ENCODE measurements at places on chromosomes 2 and 18.
A peak's percentile ranks its signal among the peaks of the same experiment; 100 is the strongest.

DNA sequence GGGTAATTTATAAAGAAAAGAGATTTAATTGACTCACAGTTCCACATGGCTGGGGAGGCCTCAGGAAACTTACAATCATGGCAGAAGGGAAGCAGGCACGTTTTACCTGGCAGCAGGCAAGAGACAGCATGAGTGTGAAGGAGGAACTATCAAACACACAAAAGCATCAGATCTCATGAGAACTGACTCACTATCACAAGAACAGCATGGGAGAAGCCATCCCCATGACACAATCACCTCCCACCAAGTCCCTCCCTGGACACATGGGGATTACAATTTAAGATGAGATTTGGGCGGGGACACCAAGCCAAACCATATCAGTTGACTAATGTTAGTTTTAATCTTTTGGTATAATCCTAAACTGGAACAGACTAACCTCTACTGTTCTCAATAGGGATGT is 49.1 kb upstream of the CPO start:
- DNase-seq: peak; percentile 39

DNA sequence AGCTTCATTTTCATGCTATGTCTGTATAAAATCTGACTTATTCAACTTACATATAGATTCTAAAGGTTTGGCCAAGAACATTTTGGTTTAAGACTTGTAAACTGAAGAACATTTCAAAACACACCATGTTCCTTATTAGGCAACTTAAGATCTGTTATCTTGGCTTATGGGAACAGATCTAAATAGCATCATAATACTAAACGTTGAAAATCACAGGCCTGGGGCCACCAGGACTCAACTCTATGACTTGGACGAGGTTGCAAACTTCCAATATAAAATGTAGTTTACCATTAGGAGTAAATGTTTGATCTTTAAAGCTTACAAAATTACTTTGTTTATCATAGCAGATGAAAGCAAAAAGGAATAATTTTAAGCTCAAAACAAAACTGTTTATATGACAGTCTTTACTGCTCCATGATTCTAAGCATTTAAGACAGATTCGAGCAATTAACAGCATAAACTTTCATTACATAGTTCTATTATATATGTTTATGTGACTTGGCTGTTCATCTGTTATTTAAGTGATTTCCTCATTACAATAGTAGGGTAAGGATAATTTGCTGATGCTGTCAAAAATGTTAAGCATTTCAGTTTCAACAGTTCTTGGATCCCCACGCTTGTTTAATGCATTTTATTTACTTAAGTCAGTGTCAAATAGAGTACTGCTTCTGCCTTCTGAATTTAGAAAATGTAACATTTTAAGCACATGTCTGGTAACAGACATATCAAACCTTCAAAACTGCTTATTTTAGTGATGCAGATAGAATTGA is 8.3 kb downstream of the TCF4 start:
- no peak for DNase-seq

DNA sequence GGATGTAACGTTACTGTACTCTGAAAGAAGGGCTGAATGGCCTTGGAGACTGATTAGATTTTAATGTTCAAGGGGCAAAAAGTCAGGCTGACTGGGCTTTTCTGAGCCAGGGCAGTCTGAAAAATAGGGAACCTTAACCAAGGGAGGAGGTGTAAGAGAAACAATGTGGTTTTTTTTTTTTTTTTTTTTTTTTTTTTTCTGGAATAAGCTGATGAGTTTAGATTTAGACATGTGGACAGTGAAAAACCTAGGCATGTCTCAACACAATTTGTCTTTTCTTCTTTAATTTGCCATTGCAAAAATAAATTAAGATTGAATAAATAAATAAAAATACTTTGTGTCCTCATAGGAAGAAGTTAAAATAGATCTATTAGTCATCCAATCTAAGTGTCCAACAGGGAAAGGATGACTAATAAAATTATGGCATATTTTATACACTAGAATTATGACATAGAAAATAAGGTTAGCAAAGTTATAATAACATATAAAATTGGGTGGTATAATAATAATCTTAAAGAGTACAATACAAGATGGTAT is 237.6 kb upstream of the TRIB2 start:
- no peak for DNase-seq

DNA sequence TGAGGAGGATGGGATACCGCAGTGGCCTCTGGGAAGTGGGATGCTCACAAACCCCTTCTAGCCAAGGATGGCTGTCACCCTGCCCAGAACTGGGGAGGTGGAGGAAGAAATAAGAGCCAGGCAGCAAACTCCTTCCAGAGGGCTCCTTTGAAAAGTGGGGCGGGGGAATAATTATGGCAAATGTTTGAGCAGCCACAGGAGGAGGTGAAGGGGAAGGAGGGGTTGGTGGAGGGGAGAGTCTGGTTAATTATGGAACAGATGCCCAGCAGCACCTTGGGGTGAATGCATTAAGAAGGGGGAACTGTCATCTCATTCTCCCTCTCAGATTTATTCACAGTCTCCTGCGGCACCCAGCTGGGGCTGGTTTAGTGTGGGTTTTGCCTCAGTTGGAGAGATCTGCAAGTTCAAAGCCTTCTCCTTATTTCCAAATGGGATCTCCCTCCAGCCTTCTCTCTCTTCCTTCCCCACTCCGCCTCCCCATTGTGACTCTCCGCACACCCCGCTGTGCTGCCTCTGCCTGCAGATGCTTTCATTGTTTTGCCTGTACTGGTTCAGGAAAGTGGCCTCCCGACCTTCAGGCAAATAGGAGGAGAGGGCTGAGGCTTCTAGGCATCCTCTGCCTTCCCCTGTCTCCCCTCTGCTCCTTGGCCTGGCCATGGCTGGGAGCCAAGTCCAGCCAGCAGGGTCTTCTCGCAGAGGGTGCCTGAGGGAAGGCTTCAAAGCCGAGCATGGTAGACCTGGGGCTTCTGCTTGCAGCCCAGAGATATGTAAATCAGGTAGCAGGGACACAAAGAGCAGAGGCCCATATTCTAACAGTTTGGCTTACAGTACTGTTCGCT is 457.2 kb upstream of the MEX3C start:
- DNase-seq: no peak

DNA sequence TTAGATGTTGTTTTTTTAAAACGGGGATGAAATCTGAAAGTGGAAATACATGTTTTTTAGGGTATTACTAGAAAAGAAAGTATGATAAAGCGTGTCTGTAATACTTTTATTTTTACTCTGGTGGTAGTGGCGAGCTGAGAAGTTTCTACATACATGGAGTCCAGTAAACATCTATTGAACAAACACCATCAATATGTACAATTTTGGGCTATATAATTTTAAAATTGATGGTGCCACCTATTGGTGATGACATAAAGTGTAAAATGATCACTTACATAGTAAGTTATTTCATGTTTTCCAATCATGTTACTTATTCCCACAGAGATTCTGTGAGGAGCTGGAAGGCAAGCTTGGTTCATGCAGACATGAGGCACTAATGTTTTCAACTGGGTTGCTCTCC is 31.5 kb upstream of the NFE2L2 start:
- DNase-seq: no peak

DNA sequence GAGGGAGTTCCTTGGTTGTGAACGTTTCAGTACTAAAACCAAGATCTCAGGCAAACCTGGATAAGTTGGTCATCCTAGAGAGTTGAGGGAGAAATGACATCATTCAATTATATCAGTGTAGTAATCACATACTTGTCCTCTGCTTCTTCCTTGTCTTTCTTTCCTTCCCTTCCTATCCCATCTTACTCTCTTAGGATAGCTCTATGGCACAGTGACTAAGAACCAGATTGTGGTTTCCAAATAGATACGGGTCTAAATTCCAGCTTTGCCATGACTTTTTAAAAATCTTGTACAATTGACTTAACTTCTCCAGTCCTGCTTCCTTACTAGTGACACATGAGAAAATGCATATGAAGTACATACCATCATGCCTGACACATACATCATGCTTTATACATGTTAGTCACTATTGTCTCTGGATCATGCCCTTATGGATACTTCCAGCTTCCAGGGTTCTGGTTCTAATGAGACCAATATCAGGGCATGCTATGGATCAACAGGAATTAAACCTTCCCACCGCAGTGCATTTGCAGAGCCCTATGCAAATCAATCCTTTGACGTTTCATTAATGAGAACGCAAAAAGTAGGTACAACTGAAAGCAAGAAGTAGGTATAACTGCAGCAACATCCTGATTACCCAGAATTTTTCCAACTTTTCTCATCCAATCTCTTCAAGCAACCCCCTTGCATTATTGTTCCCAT is 168.0 kb upstream of the KLF7 start:
- DNase-seq: no peak

DNA sequence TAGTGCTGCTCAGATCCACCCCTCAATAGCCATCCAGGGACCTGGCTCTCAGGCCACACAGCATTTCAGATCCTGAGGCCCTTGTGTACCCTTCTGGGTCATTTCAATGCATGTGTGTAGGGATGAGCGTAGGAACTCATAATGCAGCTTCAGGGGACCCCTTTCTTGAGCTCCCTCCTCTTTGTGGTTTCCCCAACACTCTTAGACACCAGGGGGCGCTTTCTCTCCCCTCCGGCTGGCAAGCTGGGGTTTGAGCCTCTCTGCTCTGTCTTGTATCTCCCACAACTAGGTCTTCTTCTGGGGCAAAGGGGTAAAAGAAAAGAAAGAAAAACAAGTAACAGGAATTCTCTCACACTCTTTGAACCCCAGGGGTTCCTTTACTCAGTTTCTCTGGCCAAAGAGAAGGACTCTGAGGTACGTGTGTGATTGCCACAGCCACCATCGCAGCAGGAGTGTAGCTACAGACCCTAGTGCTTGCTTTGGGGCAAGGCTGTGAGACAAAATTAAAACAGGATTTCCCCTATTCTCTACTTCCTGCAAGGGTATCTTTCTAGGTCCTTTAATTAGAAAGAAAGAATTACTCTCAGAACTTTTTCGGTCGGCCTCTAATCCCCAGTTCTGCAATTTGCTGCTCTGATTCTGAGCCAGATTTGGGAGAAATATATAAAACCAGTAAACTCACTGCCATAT is 38.0 kb downstream of the CABYR start:
- peak; percentile 67 for DNase-seq

DNA sequence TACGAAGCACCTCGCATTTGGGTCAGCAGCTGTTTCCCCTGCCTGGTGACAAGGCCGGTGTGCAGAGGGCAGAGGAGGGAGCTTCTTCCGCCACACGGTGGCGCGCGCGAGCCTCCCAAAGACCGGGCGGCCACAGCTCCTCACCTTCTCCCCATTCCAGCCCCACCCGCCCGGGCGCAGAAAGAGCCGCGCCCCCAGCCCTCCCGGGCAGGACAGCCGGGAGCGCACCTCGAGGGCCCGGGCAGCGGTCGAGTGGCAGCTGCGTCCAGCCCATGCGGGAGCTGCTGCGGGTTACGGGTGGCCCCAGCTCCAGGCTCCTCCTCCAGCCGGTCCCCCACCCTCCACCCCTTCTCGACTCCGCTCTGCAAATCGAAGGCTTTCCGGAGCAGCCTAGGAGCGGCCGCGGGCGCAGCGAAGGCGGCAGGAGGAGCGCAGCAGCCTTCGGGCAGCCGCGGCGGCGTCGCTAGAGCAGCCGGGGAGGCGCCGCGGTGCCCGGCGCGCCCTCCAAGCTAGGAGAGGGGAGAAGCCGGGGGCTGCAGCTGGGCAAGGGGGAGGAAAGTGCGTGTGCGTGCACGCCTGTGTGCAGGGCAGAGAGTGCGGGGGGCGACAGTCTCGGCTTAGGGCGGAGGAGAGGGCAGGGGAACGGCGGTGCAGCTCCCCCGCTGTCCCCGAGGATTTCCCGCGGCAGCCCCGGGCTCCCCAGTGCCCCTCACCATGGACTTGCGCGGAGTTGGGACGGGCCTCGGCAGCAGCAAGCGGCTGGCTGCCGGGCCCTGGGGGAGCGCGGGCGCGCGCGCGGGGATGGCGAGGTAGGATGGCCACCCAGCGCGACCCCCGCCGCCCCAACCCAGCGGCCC is at the start of gene CCDC85A:
Gene CCDC85A, plus strand, starts transcription at position 348 of the 857 bp plus-strand sequence. CDS start 635 bp downstream, outside the sequence.
- DNase-seq: peak; percentile 91

DNA sequence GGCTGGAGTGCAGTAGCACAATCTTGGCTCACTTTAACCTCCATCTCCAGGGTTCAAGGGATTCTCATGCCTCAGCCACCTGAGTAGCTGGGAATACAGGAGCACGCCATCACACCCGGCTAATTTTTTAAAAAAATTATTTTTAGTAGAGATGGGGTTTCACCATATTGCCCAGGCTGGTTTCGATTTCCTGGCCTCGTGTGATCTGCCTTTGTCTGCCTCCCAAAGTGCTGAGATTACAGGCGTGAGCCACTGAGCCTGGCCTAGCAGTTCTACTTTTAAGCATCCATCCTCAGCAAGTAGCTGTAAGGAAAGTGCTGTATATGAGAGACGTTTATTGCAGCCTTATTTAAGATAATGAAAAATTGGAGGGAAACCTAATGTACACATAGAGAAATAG is 79.7 kb downstream of the ZDBF2 start:
- DNase-seq: no peak

DNA sequence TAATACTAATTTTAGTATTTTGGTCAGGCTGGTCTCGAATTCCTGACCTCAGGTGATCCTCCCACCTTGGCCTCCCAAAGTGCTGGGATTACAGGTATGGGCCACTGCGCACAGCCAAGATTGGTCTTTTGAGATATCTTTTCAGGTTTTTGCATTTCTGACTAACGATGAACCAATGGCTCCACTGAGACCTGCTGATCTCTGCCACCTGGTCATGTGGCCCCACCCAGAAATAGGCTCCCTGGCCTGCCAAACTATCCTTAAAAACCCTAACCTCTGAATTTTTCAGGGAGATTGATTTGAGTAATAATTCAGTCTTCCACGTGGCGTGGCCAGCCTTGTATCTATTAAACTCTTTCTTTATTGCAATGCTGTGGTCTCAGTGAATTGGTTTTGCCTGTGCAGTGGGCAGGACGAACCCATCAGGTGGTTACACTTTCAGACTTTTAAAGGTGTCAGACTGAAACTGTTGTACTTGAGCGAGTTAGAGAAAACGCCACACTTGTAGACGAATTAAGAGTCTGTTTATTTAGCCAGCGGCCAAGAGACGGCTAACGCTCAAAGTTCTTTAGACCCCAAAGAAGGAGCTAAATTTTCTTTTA is 85.8 kb upstream of the MSH6 start:
- no peak for DNase-seq

- peak; percentile 25 for DNase-seq
Measured at GRCh38 chr2:209425471-209426071, 1.7 kb downstream of the MAP2 start.

- no peak for DNase-seq
Measured at GRCh38 chr2:152383702-152384101, 48.7 kb downstream of the FMNL2 start.

DNA sequence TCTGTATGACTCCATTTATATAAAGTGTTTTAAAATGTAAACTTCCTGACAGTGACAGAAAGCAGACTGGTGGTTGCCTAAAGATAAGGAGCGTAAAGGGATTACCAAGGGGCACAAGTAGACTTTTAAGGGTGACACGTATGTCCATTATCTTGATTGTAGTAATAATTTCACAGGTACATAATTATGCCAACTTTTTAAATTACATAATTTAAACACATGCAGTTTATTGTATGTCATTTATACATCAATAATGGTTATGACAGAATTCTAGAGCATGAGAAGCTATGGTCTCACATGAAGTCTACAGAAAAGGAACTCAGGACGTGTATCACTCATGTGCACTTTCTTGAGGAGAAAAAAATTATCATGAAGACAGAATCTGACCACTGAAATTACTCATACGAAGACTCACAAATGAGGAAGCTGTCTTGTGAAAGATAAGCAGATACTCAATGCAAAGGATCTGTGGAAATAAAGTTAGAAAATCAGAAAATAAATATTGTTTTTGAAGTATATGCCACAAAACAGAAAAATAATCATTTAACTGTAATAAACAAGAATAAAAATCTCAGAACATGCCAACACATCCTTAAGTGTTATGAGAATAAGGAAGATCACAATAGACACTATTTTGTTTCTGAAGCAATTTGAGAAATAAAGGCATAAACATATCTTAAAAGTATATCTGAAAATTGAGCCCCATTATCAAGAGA is 84.4 kb downstream of the TMEM131 start:
- DNase-seq: no peak
